ENCODE measurements at places on chromosomes 13 and 19.

GRCh38 chr19:12494260-12494860, 9.7 kb upstream of the ZNF709 start:
- DNase-seq, result no peak

DNA sequence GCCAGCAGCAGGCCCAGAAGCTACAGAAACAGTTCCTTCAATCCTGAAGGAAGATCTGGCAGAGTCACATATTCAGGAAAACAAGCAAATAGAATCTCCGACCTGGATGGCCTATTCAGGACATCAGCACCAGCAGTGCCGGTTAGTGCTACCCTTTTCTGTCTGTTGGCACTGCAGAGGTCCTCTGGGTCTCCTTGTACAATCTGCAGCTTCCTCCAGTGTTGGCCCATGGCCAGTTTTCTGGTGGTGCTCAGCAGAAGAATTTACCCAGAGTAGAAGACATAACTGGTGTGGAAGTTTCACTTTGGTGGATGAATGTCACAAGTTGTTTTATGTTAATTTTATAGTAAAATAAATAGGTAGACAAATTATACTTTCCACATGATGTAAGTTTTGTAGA, 498.1 kb downstream of the COG6 start:
- no peak for DNase-seq

DNA sequence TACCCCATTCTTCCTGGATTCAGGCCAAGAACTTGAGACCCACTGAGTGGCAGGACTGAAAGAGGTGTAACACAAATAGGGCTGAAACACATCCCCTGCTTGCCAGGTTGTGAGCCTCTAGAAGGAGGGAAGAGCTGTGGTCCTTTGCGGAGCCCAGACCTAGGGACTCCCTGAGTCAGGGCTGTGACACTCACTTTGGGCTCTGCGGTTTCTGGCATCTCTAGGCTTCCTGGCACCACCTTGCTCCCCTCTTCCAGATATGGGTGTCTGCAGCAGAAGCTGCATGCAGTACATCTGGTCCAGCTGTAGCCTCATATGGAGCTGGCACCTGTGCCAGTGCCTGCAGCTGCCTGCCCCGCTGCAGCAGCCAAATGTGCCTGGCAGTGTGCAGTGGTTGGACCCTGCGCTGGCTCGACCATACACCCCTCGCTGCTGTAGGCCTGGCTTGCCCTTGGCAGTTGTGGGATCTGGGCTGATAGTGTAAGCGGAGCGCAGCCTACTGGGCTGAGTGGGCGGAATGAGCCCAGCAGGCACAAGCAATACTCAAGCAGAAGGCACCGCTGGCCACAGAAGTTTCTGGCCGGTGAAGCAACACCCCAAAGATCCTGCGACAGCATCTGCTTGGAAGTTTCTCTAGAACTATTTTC, 290.4 kb downstream of the SLITRK6 start:
- no peak for DNase-seq

DNA sequence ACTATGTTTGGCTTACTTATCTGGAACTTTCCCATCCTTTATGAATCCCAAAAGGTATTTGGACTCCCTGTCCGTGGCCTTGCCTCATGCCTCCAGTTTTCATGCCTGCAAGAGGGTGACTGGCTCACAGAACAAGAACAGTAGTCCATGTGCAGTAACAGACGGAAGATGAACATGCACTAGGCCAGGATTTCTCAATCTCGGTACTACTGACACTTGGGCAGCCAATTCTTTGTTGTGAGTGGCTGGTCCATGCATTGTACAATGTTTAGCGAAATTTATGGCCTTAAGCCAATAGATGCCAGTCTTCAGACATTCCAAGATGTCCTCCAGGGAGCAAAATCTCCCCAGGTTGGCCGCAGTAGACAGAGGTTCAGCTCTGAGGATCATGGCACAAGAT, 61.9 kb downstream of the DOCK9 start:
- no peak for DNase-seq

GRCh38 chr19:42272989-42273406, 3.9 kb downstream of the CIC start:
- DNase-seq, result no peak

GRCh38 chr13:33645591-33646554, 172.1 kb upstream of the RFC3 start:
- no peak for DNase-seq

Data from HTR-8/SVneo (cell line).